Glutamatergic neuron (in vitro differentiated cells): ENCODE measurements at places on chromosomes 5 and 9.

GRCh38 chr5:138668451-138669380 lies 84.5 kb upstream of the CTNNA1 start:
- DNase-seq: no peak

DNA sequence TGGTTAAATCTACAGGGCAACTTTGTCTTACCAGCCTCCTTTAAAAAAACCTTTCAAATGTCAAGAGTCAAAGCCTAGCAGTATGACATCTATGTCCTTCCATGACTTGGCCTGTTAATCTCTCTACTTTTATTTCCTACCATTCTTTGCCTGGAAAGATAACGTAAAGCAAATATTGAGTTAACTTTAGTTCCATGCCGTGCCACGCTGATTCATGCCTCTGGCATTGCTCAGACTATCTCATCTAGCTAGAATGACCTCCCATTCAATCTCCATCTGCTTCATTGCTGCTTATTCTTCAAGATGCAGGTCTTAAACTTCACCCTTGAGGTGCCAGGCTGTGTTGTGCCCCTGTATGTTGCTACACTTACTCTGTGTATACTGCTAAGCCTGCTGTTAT lies 729.8 kb downstream of the EFNA5 start:
- no peak for DNase-seq

DNA sequence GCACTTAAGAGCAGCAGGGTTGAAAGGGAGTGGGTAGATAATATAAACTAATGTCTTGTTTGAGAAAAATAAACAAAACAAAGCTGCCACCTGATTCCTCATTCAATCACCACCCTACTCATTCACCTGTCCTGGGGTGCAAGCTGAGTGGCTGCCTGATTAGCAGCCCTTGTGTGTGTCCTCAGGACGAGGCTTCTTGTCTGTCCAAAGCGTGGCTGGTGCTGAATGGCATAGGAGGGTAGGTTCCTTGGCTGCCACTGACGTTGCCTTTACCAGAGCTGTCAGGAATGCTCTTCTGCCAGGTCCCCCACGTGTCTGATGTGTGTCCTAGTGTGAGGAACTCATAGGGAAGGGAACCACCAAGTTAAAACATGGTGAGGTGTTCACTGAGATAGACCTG lies 146.6 kb upstream of the SLC24A2 start:
- DNase-seq: no peak

GRCh38 chr5:144453753-144454152 lies 283.1 kb downstream of the KCTD16 start:
- DNase-seq: no peak

DNA sequence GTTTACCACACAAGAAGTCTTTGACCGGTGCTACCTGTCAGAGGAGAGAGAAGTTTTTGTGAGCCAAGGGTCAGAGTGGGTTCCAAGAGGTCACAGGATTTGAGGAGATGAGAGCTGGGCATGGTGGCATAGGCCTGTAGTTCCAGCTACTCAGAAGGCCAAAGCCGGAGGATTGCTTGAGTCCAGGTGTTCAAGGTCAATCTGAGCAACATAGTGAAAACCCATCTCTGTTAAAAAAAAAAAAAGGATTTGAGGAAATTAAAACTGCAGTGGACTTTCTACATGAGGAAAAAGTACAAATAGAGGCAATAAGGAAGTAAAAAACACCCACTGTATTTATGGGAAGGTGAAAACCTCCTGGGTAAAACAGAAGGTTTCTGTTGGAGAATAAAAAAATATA lies 63.8 kb downstream of the PHAX start:
- DNase-seq: no peak

- DNase-seq: no peak
These were observed 14.2 kb upstream of the SERINC5 start for GRCh38 chr5:80269991-80270438.

DNA sequence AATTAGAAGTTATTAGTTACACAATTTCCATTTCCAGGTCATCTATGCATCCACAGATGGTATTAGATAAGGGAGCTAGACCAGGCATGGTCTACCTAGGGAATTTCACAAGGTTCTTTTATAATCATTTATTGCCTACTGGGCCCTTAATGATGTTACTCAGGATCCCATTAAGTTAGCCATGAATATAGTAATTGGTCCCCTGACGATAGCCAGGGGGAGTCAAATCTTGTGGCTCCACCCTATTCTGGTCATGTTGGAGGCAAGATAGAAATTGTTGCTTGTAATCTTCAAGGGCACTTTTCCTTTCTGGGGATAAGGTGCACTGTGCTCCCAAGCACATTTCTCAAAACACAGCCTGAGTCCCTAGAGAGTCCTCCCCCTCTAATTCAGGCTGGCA lies 14.1 kb upstream of the ELL2 start:
- DNase-seq: no peak

DNA sequence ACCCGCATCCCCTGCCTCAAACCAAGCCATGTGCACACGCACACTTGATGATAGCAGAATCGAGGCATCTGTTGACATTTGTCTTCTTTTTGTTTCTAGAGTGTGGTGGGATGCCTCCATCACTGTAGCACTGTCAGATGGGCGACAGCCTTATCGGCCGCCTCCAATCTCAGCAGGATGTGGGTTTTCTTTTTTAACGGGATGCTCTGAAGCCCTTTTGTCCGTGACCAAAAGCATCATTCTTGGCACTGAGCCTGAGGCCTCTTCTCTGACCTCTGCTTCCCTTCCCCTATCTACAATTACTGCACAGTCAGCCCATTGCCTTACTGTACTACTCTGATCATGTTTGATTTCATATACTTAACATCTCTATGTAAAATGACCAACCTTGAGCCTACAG lies 78.3 kb downstream of the LMNB1 start:
- DNase-seq: no peak

DNA sequence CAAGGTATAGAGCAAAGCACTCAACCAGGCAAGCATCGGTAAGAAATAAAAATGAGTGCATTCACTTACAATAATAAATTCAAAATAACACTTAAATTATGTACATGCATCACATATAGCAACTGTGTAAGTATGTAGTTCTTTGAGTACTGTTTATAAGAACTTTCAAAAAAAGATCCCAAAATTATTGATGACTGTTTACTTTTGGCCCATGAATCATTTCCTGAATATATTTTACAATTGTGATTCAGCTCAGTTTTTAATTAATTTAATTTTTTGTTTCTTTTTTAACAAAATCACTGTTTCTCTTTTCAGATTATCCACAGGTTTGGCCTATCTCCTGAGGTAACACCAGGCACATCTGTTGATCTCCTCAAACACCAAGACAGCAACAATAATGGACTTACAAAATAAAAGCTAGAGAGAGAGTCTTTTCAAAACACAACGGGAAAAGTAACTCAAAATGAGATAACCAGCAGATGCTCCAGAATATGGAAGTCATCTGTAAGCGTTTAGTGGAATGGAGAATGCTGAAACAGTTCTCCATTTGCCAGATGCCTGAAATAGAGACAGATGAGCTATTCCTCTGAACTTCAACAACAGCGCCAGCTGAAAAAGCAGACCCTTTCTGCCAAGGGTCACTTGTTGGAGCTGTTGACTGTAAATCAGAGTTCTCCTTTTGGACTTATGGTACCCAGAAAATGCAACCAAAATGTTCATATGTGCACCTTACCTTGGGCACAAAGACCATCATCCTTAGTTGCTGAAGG lies 348.6 kb upstream of the RGMB start:
- no peak for DNase-seq

DNA sequence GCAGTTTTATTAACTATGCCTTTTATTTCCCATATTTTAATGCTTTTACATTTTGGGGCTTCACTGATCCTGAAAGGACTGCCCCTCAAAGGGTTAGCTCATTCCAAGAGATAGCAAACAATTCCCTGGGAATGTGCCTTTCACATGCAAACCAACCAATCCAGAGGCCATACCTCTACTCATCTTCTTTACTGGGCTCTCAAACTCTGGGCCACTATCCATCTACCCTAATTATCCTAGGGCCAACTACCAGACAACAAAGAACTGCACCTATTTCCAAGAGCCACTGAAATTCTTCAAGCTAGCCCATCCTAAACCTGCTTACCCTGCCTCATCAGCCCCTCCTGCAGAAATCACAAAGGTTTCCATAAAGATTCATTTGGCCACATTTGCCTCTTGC lies 364.7 kb downstream of the CDH12 start:
- no peak for DNase-seq

GRCh38 chr9:17658237-17658636 lies 79.4 kb downstream of the SH3GL2 start:
- DNase-seq: no peak

GRCh38 chr9:33439731-33440130 lies 7.7 kb downstream of the AQP3 start:
- no peak for DNase-seq

DNA sequence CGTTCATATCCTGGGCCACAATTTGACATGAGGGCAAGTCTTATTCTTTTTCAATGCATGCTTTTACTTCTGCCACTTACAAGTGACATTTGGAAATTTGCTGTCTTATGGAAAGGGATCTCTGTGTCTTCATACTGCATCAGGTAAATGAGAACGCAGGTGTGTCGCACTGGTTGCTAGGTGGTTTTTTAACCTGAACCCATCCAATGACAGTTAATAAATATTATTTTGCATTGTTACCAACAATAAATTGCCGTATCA lies 1.1 kb downstream of the ADAMTS16 start:
- DNase-seq: no peak

DNA sequence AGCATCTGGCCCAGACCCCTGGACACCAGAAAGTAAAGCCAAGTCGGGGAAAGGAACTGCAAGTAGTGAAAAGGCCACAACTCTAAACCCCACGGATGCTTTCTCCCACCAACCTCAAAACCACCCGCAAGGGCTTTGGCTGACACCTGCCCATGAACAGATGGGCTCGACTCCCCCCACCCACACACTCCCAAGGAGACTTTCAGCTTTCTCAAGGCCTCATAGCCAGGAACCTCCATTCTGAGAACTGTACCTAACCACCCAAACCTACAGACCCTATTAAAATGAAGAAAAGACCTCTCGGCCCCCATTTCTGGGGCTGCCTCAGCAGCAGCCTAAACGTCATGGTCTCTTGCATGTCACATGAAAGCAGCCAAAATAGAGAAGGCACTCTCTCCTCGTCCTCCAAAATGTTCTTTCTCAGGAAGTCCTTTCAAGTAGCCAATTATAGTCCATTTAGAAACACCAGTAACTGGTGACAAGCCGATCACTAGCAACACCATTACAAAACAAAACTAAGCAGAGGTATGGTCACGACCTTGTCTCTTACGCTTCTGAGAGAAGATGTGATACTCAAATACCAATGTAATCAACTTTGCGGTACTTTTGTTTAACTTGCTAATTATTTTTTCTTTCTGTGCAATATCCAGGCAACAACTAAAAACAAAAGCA lies 2.9 kb downstream of the B4GALT1 start:
- DNase-seq: no peak
